ENCODE measurements at places on chromosomes 3 and 15.

DNA sequence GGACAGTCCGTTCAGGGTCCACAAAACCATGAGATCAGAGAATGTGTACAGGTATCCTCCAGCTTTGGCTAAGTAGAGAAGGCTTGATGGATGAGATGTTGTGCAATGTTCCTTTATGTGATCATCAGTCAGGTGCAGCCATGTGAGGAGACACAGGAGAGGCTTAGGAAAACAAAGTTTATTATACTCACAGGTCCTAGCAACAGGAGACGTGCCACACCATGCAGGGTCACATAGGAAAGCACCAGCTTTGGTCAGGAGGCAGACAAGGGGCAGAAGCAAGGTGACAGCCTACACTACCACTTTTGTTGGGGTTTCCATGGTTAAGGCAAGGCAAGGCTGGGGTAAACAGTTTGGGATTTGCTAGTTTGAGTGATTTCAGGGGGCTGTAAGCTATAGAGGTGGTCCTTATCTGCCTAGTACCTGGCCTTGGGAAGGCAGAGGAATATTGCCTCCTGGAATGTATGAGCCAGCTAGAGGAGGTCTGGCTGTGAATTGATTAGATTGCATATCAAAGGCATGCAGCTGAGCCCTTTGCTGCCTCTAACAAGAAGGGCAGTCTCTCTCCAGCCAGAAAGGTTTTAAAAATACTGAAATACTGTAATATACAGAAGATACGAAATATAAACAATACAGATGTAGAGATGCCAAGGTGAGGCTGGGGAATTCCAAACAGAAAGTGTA is 248.6 kb downstream of the RYR3 start:
- DNase-seq, result peak; percentile 48

DNA sequence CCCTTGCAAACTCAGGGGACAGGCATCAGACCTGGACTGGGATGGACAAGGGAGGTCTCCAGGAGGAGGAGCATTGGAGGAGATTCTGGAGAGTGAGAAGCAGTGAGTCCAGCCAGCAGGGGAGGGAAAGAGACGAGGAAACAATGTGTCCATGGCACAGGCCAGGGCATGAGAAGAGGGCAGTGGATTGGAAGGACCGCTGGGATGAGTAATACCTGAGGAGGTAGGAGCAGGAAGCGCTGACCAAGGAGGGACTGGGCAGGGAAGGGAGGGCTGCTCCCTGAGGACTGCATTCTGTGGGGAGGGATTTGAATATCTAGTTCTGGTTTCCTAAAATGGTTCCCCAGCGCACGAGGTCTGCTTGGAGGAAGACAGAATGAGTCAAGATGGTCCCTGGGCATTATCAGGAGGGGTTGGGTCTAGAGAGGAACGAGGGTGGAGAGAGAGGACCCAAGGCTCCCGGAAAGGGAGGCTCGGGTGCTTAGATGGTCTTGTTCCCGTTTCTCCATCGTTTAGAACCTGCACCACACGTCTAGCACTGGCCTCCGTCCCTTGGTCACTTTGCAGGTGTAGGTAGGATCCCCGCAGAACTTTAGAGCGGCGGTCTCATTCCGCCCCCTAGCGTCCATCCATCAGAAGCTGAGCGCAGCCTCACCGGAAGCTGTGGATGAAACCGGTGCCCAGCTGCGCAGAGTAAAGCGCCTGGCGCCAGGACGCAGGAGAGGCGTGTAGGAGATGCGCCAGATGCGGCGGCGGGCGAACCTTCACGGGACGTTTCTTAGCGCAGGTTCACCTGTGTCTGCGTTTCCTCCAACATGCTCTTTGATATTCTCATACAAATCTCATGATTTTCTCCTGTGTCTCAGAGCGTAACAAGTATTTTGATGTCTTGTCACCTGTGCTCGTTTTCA is 190.7 kb upstream of the NDN start:
- peak; percentile 11 for DNase-seq

DNA sequence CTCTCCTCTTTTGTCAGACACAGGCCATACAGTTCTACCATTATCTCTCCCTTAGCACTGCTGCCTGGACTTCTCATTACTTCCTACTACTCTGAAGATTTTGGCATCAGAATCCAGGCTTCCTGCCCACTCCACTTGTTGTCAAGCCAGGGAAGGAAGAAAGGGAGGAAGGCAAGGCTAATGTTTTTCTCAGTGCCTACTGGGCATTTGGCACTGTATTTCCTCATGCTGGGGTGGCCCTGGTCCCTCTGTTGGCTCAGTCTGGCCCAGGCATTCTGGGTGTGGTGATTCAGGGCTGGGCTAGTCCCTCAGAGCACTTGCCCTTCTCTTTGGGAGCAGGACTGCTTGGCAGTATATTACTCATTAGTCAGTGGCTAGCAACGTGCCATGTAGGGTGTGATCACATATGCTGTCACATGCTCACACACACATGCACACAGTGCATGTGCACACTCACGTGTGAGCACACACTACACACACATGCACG is 52.9 kb downstream of the BSN start:
- no peak for DNase-seq

DNA sequence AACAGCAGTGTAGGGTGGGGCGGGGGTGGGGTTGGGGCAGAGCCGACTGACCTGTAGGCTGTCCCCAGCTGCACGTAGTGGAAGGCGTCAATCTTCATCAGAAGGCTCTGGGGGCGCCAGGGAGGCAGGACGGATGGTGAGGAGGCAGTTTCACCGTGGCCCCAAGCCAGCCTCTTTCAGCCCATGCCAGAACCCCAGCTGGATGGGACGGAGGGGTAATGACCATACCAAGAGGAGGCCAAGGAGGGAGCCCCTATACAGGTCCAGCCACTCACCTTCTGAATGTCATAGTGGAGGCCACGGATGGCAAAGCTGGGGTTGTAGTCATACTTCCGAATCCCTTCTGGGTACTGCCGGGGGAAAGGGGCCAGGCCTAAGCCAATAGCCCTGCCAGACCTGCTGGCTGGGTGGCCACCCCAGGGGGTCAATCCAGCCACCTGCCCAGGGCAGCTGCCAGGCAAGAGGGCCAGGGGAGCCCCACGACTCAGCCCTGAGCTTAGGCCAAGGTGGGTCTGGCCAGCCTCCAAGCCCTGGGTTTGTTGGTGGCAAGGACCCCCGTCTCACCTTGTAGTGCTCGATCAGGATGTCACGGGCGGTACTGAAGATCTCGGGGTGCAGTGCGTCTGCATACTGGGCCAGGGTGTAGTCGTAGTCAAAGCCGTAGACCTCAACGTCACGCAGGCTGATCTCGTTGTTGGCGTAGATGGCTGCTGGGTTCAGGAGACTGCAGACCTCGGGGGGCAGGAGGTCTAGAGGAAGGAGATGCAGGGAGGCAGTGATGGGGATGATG is 4.9 kb downstream of the NT5DC2 start:
- DNase-seq, result no peak

GRCh38 chr3:184485241-184485640 is 76.3 kb upstream of the EPHB3 start:
- DNase-seq, result no peak

- DNase-seq, result no peak
Observed at GRCh38 chr15:26126070-26126469, 262.9 kb upstream of the ATP10A start.

- DNase-seq, result no peak
Observed at GRCh38 chr3:67564008-67564407, 90.4 kb downstream of the SUCLG2 start.

DNA sequence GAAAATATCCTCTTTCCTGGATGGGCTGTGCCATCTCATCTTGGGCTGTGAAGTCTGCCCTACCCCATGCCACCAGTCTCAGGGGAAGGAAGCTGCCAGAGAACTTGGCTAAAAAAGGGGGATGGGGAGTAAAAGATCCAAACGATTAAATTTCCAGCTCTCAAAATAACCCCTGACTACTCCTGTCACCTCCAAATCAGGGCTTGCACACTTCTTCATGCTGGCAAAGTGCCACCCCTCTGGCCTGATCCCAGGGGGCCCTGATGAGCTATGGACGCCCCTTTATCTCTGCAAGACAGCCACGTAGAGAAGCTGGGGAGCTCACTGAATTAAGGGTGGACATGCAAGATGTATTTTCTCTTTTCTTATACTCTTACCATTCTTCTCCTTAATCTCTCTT is 1.2 kb upstream of the MLF1 start:
- no peak for DNase-seq

DNA sequence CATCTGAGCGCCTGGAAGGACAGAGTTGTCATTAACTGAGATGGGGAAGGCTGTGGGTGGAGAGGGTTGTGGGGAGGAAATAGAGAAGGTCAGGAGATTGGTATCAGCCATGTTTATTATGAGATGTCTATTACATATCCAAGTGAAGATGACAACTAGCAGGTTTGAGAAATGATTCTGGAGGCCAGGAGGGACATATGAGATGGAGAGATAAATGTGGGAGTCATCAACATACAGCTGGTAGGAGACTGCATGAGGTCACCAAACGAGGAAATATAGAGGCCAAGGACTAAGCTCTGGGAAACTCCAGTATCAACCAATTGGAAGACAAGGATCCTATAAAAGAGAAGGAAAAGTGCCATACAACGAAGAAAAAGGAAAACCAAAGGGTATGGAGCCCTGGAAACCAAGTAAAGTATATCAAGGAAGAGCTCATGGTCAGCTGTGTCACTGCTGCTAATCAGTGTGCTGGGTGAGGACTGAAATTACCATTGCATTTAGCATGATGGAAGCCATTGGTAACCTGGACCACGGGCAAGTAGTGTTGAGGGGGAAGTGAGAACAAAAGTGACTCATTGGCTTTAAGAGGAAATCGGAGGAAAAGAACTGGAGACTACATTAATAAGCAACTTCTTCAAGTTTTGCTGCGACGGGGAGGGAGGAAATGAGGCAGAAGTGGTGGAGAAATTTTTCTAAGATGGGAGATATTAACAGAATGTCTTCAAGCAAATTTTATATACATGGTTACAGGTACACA is 14.0 kb upstream of the UACA start:
- no peak for DNase-seq

DNA sequence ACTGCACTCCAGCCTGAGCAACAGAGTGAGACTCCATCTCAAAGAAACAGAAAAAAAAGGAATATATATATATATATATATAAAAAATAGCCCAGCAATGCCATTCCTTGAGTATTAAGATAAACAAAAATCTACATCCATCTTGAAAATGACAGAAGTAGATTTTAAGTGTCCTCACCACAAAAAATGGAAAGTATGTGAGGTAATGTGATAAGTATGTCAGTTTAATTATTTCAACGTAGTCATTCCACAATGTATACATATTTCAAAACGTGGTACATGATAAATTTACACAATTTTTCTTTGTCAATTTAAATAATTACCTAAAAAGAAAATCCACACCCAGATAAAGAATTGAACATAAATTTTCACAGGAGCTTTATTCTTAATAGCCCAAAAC is 54.9 kb downstream of the HCN4 start:
- no peak for DNase-seq

GRCh38 chr15:57732526-57733331 is 26.2 kb downstream of the POLR2M start:
- peak; percentile 23 for DNase-seq

GRCh38 chr3:107956991-107957900 is 133.6 kb downstream of the CD47 start:
- no peak for DNase-seq

- DNase-seq, result no peak
Observed at GRCh38 chr15:90394074-90394473, 6.0 kb downstream of the IQGAP1 start.

DNA sequence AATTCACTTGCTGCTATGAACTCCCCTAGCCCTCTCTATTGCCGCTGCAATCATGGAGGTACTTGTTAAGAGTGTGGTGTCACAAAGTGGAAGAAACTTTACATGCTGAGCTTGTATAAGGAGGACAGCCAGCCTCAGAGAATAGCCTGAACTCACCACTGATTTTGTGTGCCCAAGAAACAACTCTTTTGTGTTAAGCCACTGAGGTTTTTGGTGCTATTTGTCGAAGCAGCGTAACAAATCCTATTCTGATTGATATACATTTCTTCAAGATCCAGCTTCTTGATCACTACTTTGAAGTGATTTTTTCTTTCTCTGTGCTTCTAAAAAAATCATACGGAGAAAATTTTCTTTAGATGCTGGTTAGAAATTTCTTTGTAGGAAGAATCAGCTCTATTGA is 132.4 kb downstream of the MEIS2 start:
- DNase-seq, result no peak

DNA sequence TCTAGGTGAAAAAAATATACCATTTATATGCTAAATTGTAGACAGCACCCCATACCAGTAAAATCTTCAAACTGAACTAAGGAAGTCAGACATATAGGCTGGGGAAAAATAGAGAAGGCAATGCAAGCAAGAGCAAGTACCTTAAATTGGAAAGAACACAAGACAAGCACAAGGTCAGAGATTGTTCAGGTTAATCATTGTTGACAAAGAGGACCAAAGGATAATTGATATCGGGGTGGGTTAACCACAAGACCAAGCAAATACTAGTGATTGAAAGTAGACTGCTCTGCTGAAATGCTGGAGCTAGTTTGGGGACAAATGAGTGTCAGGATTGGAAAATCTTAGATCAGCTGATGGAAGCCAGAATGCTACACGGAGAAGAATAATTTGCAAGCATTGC is 499.8 kb downstream of the ROBO2 start:
- DNase-seq, result no peak

GRCh38 chr3:52299879-52300611 is 12.4 kb downstream of the GLYCTK start:
- peak; percentile 36 for DNase-seq

DNA sequence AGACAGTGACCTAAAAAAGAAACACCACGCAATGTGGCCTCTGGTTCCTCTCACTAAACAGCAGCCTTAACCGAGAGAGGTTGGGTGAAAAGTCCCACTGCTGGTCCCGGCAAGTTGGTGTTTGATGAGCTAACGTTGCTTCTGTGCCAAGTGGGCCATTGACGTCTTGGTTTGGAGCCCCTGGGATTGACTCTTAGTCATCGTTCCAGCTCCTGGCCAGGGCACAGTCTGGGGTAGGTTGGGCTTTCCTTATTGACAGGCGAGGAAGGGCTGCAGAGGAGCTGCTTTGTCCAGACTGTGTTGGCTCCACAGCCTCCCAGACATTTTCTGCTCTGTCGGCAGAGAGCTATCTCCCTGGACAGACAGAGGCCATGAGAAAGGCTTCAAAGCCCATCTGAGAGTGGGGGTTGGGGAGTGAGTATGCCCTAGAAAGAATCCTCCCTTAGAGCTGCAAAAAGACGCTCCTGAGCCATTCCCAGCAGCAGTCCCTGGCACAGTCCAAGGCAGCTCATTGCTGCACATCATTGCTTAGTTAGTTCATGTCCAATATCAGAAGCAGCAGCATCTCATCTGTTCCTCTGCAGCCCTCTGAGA is 28.6 kb upstream of the C3orf80 start:
- no peak for DNase-seq

DNA sequence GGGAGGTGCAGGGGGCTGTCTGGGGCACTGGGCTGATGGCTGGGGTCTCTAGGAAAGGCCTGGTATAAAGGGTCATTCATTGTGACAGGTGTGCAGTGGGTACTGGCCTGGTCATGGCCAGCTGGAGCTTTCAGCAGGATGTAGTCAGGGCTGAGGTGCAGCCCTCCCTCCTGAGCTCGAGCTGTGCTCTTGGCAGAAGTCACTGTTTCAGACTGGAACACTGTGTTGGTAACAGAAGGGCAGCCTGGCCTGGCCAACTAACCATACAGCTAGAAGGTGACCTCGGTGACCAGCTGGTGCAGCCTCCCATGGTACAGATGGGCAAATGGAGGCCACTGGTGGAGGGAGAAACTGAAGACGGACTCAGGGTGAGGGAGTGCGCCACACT is 34.4 kb upstream of the LCTL start:
- DNase-seq, result no peak

GRCh38 chr3:189771842-189772450 is 140.8 kb downstream of the TP63 start:
- no peak for DNase-seq

Measured in kidney glomerular epithelial cell (primary cell).